ENCODE measurements at places on chromosomes 2 and 18. TPM values are rescaled to one million over a fixed set of nuclear protein-coding genes. Genes with fewer than 3 reads are reported as not detected.

LHCGR gene
- 0.16 TPM for total RNA-seq

DNER gene
- total RNA-seq: 86.7 TPM

FZD7 gene
- total RNA-seq: 7.0 TPM

MROH2A gene
- not detected for total RNA-seq

OR6B2 gene
- not detected for total RNA-seq
